ENCODE measurements at places on chromosomes 2 and 18. TPM values are rescaled to one million over a fixed set of nuclear protein-coding genes. Genes with fewer than 3 reads are reported as not detected.

Gene ABCA12
- total RNA-seq: 0.04 TPM

Gene ID2
- 249 TPM for total RNA-seq

Gene GREB1L
- not detected for total RNA-seq

Gene NIF3L1
- total RNA-seq: 56.4 TPM

Gene CD302
- 0.24 TPM for total RNA-seq

Gene DNAJC5G
- 2.4 TPM for total RNA-seq

Gene MAPK4
- 0.62 TPM for total RNA-seq

Gene PMAIP1
- 43.6 TPM for total RNA-seq

Gene CNGA3
- not detected for total RNA-seq

Gene DPYSL5
- total RNA-seq: 110 TPM

Gene EML6
- total RNA-seq: 1.7 TPM

Gene CNOT11
- total RNA-seq: 53.7 TPM

Gene ABCG5
- not detected for total RNA-seq

Gene BOLL
- not detected for total RNA-seq

Gene KLHL29
- 12.2 TPM for total RNA-seq

Gene NDC80
- total RNA-seq: 72.6 TPM

Gene PROKR1
- total RNA-seq: 15.7 TPM

Gene ACADL
- total RNA-seq: 0.15 TPM

Gene SLC40A1
- total RNA-seq: 1.5 TPM

Gene GALNT14
- total RNA-seq: 9.7 TPM

Gene MRO
- total RNA-seq: 0.32 TPM

Gene C2orf66
- total RNA-seq: 0.28 TPM

Gene TRIM43
- not detected for total RNA-seq

Gene SP3
- total RNA-seq: 84.5 TPM

Gene FN1
- total RNA-seq: 2,058 TPM

Gene ROCK2
- total RNA-seq: 46.2 TPM

Gene CRYGD
- not detected for total RNA-seq

Gene VAMP8
- not detected for total RNA-seq
